A549 treated with CORT108297 at 1 μM for 4 hours (cell line): ENCODE measurements at places on chromosomes 1 and 21. TPM values are rescaled to one million over a fixed set of nuclear protein-coding genes. Genes with fewer than 3 reads are reported as not detected.

KCNQ4 gene
- total RNA-seq = 0.13 to 0.24 TPM (median 0.22 TPM) in 5 replicates

ACTN2 gene
- total RNA-seq = 0.03 to 0.14 TPM (median 0.07 TPM) in 4 of 5 replicates, not detected in the other

CCDC27 gene
- total RNA-seq = not detected in 5 replicates

TMCC2 gene
- total RNA-seq = 2.4 to 2.8 TPM (median 2.6 TPM) in 5 replicates
